ENCODE measurements at places on chromosomes 2 and 18.
A peak's percentile ranks its signal among the peaks of the same experiment; 100 is the strongest.

- no peak for DNase-seq
Measured at GRCh38 chr18:74084184-74084855, 63.3 kb downstream of the FBXO15 start.

GRCh38 chr18:79792096-79792987 lies 5.4 kb upstream of the KCNG2 start:
- no peak for DNase-seq

DNA sequence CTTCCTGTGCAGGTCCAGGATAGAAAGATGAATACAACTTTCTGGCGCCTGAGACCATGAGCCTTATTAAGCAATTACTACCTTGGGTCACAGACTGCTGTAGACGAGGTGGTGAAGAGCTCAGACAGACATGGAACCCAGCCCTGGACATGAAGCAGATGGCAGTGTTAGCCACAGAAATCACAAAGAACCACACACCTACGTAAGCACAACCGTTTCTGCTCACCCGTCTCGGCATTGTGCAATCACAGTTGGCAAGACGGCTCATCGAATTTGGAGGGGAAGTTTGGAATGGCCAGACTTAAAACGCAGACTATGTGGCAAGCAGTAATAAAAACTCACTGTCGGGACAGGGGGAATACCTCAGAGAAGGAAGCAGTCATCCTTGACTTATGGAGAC lies 24.3 kb upstream of the ASPRV1 start:
- DNase-seq, result no peak

GRCh38 chr2:215466097-215466909 lies 30.4 kb upstream of the FN1 start:
- DNase-seq, result no peak

DNA sequence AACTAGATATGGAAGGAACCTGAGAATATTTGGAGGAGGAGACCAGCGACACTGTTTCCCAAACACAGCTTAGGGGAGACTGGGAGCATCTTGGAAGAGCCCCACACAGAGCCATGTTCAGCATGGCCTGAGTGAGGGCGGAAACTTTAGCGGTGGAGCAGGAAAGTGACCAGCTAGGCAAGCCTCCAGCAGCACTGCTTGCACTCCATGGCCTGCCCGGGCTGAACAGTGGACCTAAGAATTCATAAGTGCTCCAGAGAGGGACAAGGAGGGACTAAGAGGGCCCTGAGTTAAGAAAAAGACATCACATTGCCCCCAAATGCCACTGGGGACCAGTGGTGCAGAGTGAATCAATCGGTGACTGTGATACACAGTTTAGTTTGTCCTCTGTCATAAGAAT lies 566.4 kb downstream of the TNS1 start:
- DNase-seq, result no peak

DNA sequence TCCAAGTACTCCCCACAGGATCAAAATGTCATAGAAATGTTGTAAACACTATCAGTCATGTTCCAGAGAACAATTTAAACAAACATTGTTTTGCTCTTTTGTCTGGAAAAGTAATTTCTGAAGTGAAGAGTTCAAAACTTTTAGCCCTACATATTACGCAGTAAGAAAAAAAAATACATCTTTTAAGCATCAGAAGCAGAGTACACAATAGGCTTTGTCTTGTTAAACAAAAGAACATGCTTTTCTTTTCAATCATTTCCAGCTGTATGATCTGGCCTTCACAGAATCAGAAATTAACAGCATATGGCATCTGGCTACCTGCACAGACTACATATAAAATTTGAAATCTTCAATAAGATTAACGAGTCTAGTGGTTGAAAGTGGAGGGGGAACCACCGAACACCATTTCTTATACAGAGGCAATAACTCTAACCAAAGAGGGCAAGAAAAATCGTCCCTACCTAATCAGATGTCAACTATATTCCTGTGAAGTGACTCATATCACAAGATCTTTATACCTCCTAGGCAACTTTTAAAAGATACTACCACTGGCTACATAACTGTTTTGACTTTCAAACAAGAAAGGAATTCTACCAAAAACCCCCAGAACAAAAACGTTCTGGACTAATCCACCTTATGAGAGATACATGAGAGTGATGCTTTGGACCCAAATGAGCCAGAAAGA lies 149.3 kb downstream of the EXOC6B start:
- DNase-seq, result no peak

DNA sequence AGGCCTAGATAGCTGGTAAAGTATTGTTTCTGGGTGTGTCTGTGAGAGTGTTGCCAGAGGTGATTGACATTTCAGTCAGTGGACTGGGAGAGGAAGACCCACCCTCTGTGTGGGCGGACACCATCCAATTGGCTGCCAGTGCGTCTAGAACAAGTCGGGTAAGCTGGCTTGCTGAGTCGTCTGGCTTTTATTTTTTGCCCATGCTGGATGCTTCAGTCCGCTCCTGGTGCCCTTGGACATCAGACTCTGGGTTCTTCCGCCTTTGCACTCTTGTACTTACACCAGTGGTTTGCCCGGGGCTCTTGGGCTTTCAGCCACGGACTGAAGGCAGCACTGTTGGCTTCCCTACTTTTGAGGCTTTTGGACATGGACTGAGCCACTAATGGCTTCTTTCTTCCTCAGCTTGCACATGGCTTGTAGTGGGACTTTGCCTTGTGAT lies 24.3 kb downstream of the DIS3L2 start:
- no peak for DNase-seq

DNA sequence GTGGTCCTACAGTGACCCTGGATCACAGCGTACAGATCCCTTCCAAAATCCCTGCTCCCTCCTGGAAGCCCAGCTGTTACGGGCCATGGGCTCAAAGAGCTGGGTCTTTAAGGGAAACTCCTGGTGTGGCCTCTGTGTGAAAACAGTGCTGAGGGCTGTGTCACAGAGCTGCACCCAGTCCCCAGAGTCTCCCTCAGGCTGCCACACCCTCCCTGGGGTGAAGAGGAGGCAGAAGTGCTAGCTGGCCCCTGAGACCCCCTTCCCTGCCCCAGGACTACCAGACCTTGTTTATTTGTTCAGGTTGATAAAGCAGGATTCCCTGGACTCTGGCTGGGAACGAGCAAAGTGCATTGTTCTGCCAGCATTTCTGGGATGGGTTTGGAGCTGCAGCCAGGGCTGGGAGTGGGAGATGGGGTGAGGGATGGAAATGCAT lies 7.7 kb downstream of the ATOH8 start:
- no peak for DNase-seq

GRCh38 chr2:99802734-99803133 lies 312.9 kb upstream of the REV1 start:
- DNase-seq, result no peak

- no peak for DNase-seq
Measured at GRCh38 chr18:46672062-46672970, 15.3 kb upstream of the LOXHD1 start.

DNA sequence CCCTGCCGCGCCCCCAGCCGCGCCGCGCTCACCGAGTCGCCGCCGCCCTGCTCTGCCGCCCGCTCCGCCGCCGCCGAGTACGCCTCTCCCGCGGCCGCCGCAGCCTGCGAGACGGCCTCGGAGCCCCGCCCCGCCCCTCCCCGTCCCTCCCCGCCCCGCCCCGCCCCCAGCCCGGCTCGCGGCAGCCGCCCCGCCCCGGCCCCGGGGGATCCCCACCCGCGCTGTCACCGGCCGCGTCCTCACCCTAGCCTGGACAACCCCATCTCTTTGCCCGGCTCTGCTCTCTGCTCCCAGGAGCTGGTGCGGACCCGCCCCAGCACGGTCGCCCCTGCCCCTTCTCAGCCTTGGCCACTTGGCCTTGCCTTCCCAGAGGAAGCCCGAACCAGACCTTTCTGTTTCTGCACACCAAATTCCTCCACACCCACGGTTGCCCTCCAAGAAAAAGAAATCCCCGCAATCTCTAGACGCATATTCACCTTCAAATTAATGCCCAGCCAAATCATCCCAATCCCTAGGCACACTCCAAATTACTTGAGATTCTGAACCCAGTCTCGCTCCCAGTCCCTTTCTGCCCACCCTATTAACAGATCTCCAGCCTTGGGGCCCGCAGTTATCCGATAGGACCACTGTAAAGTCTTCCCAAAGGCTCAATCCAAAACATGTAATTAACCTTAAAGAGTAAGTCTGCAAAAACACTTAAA lies at the start of gene CYRIA:
Gene CYRIA, minus strand, starts transcription at position 87 of the 701 bp plus-strand sequence. CDS start 77,715 bp downstream, outside the sequence.
- peak; percentile 22 for DNase-seq

DNA sequence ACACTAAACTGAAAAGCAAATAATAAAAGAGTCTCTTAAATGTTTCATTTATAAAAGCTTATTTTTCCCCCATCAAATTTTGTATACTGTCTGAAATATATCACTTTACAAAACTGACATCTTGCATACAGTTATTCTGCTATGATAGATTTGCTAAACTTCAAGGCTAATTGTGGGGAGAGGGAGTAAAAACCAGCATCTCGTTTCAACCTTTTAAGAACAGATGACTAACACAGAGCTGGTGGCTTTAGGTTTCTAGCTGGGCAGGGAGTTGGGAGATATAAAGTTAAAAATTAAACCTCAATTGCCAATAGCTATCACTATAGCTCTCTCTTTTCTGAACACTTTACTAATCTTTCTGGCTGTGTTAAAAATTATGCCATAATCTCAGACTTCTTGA lies 23.5 kb downstream of the C1D start:
- no peak for DNase-seq

DNA sequence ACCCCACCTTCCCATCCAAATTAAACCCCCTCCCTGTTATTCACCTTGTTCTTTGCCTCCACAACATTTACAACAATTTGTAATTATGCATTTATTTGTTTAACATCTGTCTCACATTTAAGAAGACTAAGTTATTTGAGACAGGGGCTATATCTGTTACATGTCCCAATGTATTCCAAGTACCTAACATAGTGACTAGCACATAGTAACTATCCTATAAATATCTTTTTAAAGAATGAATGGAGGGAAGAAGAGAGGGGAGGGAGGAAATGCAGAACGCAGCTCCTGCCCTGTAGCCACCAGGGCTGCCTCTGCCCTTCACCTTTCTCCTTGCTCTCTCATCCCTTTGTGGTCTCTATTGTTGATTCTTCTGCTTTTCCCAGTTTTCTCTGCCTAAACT lies 40.6 kb downstream of the HDHD2 start:
- DNase-seq, result no peak

DNA sequence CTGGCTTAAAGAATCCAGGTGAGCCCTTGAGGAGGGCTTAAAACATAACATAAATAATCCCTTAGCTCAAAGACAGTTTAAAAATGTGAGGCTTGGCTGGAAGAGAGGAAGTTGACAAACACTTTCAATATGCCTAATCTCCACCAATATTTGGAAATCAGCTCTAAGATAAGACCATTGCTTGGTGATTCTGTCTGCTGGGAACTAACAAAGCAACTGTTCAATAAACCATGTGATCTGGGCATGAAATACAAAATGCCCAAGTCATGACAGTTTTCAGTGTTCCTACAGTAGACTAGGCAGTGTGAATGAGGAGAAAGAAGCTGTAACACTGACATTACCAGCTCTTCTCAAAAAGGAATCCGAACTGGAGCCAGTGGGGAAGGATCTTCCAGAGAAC lies 10.7 kb downstream of the MFF start:
- no peak for DNase-seq

DNA sequence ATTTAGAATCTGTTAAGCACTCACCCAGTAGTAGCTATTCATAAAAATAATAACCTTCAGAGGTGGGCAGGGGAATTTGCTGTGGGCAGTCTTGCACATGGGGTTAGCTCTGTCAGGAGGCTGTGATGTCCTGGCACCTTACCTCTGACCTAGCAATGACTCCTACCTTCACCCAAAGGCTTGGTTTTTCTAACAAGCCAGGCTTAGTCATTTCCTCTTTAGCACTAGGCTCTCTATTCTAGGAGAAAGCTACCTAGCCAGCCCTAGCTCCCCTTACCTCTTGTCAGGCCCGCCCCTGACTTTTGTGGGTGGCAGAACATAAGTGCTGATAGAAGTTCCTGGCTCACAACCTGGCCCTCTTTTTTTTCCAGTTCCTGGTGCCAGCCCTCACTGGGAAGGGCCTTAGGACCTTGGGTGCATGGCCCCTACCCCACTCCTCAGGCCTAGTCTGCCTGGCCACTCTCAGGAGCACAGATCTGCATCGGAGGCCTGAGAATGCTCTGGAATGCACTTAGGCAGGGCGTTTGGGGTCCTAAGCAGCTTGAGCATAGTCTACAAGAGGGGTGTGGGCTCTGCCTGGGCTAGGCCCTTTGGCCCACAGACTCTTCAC lies 17.7 kb downstream of the CPLX4 start:
- DNase-seq, result no peak

GRCh38 chr2:218400930-218401881 lies 1.5 kb downstream of the CTDSP1 start:
- DNase-seq, result no peak

- DNase-seq, result no peak
Measured at GRCh38 chr2:61117534-61117933, 44.5 kb upstream of the C2orf74 start.

GRCh38 chr2:167595839-167596471 lies 651.4 kb downstream of the STK39 start:
- no peak for DNase-seq

DNA sequence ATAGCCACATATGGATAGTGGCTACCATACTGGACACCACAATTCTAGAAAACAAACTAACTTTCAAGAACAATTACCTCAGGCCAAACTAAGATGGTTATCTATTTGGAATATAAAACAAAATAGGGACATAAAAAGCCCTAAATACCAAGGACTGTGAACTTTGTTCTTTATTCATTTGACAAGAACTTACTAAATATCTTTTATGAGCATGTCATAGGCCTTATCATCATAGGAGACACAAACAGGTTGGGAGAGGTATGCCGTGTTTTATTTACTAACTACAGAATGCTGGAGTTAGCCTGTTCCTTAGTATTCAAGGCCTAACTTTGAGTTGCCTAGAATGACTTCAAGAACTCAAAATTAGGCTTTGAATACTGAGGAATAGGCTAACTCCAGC lies 32.1 kb downstream of the CCDC93 start:
- no peak for DNase-seq

DNA sequence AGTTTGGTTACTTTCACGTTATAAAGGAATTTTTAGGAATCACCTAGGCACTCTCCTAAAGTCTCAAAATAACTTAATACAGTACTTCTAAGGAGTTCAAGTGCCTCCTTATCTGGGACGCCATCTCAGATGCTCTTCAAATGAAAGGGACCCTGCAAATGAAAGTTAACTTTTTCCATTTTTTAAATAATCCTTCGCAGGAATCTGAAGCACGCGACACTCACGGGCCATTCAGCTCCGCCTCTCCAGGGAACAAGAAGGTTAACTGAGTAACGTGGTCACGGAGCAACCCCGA lies 537 bp upstream of the ZC3H15 start:
- no peak for DNase-seq

- DNase-seq, result no peak
Measured at GRCh38 chr2:208501206-208501605, 94.6 kb downstream of the PTH2R start.

DNA sequence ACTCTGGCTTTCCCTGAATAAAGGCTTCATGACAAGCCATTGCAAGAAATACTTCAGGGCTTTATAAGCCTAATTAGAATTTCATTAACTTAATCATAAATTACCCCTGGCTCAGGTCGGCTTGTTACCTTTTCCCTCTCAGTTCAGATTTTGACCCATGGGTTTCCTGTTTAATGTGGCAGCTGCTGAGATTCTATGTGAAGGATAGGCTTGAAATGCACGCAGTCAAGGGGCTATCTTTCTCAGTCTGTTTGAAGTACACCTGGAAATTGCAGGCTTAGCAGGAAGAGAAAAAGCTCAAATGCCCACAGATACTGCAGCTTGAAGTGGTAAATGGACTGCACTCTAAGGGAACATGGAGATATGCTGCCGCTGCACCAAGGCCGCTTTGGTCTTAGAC lies 49.4 kb downstream of the CAVIN2 start:
- DNase-seq, result no peak
